ENCODE measurements at places on chromosomes 4 and X.

DNA sequence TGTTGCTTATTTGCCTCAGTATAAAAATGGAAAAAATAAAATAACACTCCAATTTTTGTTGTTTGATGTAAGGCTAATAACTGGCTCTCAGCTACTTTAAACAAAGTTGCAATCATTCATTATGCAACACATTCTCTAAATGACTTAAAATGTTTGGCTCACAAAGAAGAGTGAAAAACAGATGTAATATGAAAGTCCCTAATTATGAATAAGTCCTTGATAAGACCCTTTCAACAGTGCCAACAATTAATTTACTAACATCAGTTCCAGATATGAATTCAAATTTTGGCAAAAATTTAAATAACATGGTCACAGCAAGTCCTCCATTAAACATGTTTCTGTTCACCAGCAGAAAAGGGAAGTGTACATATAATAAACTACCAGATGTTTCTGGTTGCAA lies 69.8 kb downstream of the PAPSS1 start:
- no peak for DNase-seq

- DNase-seq = no peak
Measured at GRCh38 chr4:9936129-9936644, 85.1 kb downstream of the SLC2A9 start.

GRCh38 chr4:140812916-140813315 lies 56.7 kb upstream of the TBC1D9 start:
- DNase-seq = no peak

GRCh38 chr4:139465922-139466321 lies 12.0 kb downstream of the RAB33B start:
- no peak for DNase-seq

DNA sequence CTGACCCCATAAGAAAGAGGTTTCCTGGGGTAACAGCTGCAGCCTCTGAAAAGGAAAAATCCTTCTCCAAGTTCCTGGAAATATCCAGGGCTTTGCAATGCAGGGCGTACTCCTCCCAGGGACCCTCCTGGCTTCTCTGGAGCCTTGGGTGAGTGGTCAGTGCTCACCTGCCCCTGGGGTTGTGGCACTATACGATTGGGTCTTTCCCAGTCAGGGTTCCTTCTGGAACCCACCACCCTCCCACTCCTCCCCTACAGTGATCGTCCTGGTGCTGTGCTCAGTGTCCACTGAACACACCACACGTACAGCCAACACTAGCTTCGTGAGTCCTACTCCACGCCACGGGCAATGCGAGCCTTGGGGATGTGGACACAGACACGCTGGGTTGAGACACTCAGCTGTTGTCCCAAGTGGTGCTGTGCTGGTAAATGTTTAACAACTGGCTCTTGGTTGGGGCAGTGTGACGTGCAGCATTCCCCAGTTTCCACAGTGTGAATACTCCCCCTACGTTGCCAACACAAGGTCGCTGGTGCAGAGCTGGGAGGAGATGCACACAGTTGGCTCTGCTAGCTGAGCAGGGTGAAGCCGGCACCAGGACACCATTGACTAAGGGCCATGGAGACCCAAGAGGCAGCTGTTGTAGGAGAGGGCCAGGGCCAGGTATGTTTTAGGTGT lies 65.4 kb downstream of the HTRA3 start:
- no peak for DNase-seq

DNA sequence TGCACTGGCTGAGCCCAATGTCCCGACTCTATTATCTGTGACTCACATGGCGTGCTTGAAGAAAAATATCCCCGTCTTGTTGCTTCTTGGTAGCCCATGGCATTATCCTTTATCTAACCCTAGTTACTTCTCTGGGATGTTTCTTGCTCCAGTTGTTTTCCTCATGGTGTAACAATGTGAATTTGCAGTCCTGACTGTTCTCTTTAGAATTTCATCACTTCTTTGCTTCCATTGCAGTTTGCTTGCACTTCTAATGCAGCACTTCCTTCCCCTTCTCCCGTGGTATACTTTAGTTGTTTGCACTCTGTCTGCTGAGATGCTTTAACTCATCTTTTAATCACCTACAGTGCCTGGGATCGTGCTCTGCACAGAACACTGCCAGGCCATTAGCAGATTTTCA lies 126.9 kb downstream of the MAML3 start:
- no peak for DNase-seq

- DNase-seq = no peak
Measured at GRCh38 chrX:41234962-41235361, 99.0 kb upstream of the DDX3X start.

DNA sequence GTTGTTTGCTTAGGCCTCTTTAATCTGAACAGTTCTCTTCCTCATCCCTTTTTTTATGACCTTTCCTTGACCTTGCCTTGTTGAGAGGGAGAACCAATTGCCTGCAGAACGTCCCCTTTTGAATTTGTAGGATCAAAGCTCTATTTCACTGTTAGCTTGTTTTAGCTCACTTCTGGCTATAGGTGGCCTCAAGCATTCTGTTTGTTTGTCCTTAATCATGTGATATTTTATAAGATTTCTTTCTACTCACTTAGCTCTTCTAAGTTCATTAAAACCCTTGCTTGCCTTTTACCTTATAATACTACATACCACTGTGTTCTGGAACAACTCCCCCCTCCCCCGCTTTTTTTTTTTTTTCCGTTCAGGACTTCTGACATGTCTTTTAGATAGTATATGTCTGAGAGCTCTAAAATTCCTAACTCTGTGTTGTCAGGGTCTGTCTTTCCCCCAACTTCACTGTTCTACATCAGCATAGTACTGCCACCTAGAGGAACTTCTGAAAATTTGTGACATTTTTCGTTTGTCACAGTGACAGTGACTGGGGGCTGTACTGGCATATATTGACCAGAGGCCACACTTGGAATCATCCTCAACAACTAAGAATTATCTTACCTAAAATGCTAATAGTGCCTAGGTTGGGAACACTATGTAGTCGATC lies 128.5 kb downstream of the LARP7 start:
- no peak for DNase-seq

DNA sequence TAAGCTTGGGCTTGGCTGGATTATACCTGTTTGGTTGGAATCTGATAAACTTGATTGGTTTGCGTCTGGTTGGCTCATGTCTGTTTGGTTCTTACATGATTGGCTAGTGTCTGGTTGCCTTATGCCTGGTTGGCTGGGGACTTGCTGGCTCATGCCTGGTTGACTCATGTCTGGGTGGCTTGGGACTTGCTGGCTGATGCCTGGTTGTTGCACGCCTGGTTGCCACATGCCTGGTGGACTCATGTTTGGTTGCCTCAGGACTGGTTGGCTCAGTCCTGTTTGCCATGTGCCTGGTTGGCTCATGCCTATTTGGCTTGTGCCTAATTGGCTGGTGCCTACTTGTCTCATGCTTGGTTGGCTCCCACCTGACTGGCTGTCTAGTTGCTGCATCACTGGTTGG lies 104.5 kb downstream of the APOOL start:
- DNase-seq = no peak

GRCh38 chr4:112910109-112910736 lies 139.2 kb upstream of the ANK2 start:
- DNase-seq = no peak

DNA sequence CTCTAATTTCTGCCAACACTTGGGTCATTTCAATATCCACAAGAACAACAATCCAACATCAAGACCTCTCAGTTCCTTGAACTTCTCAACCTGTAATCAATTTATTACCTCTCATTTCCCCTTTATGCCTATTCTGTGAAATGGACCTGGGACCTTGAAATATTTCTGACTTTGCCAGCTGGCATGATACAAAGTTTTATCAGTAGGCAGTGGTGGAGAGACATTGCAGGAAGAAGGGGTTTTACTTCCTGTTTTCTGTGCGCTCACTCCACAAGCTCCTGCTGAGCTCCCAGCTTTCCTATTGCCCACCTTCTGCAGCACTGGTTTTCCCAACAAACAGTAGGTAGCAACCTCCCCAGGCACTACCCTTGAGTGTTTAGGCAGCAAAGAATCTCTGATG lies 3.5 kb upstream of the ARHGEF6 start:
- no peak for DNase-seq

DNA sequence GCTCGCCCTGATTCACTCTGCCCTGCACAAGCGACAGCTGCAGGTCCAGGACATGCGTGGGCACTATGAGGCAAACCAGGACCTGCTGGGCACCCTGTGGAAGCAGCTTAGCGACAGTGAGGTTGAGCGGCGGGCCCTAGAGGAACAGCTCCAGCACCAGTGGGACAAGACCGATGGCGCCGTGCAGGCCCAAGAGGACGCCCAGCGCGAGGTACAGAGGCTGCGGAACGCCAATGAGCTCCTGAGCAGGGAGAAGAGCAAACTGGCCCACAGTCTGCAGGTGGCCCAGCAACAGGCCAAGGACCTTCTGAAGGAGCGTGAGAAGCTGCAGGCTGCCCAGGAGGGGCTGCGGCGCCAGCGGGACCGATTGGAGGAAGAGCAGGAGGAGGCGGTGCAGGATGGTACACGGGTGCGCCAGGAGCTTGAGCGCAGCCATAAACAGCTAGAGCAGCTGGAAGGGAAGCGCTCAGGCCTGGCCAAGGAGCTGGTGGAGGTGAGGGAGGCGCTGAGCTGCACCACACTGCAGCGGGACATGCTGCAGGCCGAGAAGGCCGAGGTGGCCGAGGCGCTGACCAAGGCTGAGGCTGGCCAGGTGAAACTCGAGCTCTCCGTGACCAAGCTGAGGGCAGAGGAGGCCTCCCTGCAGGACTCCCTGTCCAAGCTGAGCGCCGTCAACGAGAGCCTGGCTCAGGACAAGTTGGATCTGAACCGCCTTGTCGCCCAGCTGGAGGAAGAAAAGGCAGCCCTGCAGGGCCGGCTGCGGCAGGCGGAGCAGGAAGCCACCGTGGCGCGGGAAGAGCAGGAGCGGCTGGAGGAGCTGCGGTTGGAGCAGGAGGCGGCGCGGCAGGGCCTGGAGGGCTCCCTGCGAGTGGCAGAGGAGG lies 12.8 kb downstream of the SMIM10L2A start:
- DNase-seq = no peak

DNA sequence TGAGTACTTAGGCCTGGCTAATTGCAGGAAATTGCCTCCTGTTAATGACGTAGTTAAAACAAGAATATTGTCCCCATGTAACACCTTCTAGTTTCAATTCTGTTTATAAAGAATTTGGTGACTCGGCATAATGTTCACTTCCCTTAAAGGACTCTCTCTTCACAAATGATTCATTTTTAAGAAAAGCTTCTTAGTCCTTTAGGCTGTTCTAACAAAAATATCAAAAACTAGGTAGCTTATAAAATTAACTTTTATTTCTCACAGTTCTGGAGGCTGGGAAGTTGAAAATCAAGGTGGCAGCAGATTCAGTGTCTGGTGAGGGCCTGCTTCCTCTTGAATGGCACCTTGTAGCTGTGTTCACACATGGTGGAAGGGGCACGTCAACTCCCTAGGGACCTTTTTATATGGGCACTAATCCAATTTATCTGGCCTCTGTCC lies 23.8 kb downstream of the COL25A1 start:
- no peak for DNase-seq

DNA sequence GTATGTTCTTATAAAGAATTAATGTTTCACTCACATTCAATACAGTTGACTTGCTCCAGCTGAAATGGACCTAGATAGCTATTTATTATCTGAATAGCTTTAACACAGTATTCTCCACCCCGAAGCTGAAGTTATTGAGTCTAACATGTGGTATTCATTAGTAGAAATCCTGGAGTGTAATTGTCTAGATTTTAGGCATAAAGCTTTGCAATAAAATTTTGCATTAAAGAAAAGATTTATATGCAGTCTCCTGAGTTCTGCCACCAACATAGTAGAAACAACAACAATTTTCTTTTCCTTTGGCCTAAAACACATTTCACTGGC lies 90.2 kb upstream of the DCLK2 start:
- DNase-seq = no peak
